HFFc6 (cell line): ENCODE measurements at places on chromosomes 7 and 10.

DNA sequence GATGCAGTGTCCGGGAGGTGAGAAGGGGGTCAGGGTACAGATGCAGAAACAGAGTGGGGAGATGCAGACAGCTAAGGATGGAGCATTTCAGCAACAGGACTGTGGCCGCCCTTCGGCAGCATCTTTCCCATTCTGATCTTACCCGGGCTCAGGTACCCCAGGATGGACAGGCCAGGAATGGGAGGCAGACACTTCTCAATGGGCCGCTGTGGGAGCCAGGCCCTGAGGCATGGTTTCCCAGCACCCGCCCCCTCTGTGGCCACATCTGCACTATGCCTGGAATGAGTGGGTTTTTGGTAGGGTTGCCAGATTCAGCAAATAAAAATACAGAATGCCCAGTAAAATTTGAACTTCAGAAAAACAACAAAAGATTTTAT lies 105.2 kb upstream of the CTBP2 start:
- no peak for DNase-seq

DNA sequence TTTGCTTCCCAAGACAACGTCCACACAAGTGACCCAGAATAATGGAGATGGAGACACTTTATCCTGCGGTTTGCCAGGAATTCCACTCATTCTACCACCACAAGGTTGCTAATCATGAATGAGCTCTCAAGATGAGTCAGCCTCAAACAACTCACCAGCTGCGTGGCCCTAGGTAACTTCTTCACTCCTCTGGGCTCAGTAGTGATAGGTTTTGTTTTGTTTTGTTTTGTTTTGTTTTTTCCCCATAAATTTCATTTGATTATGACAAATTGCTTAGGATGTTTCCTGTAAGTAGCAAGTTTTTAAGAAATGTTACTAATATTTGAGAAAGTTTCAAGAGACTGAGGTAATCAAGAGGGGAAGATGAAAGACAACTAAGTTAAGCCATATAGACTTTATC lies 286.8 kb downstream of the PARD3 start:
- DNase-seq = peak; percentile 86

GRCh38 chr7:150406567-150407421 lies 27.7 kb downstream of the ZNF775 start:
- no peak for DNase-seq

- DNase-seq = no peak
Observed at GRCh38 chr7:45888185-45888992, at the start of gene IGFBP1. TSS of gene IGFBP1 (plus strand) at chr7:45888488. CDS start at chr7:45888653, 165 bp downstream.

DNA sequence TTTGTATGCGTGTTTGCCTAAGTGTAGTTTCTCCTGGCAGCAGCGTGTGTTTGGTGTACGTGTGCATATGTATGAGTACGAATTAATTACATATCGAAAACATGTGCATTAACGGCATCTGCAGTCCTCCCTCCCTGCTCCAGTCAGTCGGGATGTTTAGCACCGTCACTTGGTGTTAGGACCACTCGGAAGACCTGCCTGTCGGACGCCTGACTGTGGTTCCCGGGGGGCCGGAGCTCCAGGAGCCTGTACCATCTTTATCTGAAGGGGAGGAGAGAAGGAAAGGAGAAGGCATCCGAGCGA lies 1.1 kb upstream of the CNTNAP2 start:
- no peak for DNase-seq
